Spinal cord (tissue), 10 donors: ENCODE measurements at places on chromosomes 5 and 9. TPM values are rescaled to one million over a fixed set of nuclear protein-coding genes. Genes with fewer than 3 reads are reported as not detected.
A peak's percentile ranks its signal among the peaks of the same experiment; 100 is the strongest.

SLC46A2 gene
- total RNA-seq: 0.30 TPM

GRIN1 gene
- 16.2 TPM for total RNA-seq

TAF7 gene
- 111 TPM for total RNA-seq

FYB1 gene
- 18.6 TPM for total RNA-seq

DNA sequence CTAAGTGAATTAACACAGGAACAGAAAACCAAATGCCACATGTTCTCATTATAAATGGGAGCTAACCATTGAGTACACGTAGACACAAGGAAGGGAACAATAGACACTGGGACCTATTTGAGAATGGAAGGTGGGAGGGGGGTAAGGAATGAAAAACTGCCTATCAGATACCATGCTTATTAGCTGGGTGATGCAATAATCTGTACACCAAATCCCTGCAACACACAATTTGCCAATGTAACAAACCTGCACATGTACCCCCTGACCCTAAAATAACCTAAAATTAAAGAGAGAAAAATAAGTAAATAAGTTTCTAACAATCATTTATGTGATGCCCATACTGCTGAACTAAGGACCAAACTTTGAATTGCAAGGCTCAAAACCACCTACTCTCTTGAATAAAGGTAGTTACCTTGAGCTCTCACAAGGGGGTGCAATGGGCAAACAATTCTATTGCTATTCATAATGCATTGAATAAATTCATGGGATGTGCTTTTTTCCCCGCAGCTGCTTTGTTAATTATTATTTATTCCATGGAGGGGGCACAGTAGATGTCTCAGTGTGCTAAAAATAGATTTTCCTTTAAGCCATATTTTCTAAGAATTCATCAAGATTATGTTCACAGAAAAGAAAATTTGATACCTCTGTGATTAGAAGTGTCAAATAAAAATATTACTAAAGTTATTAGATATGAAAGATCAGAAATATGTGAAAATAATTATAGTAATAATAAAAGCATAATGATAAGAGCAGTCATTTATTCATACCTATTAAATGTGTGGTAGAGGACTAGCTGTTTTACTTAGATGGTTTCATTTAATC, 76.2 kb upstream of the PTPN3 start:
- DNase-seq: peak; percentile 62

DNA sequence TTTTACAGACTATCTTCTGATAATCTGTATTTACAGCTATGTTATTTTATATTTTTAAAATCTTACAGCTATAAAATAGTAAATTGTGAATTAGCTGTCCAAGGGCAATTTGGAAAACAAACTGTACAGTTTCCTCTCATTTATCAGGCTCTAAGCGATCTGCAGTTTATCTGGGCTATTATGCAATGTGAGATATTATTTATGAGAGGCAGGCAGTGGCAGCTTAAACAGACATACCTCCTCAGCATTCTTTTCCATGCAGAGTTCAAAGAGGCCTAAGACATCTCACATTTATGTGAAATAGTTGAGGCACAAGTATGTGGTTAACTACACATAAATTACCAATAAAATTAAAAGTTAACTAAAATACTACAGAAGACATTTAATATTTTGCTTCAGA, 10.2 kb downstream of the NIPSNAP3B start:
- DNase-seq: no peak

DNA sequence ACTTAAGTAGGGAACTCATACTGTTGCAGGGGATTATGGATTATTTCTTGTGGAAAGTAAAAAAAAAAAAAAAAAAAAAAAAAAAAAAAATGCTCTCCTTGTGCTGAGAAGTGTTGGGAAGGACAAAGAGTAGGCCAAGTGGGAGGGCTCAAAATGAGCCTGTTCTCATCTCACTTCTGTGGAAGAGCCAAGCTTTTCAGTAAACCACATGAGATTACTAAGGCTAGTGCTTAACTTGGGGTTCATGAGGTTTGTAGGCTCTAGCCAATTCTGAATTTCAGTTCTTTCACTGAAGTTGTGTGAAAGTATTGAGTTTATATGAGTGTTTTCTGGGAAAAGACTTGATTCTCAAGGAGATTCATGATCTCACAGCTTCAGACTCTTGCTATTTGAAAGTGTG, 23.0 kb upstream of the CEP78 start:
- DNase-seq: no peak

- no peak for DNase-seq
Measured at GRCh38 chr5:95843733-95844223, 21.3 kb upstream of the GLRX start.

DNA sequence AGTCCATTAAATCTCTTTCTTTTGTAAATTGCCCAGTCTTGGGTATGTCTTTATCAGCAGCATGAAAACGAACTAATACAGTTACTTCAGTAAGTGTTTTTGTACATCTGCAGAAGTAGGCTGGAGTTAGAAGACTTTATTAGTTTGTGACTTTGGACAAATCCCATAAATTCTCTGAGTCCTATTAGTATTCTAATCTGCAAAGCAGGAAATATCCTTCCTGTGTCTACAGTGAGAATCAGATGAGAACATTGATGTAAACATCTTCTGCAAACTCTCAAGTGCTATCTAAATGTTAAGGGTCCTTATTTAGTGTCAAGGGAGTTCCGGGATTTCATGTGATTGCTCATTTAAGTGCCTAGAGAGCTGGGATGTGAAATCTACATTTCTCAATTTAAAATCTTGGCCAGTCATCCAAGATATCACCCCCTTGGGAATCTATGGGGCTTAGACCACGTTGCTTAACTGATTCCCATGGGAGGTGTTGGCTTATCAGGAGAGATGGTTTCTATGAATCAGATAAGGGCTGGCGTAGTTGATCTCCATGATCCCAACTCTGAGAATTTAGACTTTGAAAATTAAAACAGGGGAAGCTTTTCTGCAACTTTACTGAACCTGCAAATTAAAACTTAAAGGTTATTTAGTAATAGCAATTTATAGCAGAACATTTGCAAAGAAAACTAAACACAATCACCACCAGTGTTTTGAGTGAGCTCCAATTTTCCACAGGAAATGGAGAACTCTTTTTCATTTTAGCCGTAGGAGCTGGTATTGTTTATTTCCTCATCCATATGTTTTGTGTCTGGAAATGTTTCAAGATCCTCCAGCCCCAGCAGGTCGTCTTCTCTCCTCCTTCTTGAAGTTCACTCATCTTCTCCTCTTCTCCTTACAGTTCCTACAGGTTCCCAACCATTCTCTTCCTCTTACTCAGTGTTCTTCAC, 241.6 kb upstream of the CD180 start:
- DNase-seq: peak; percentile 4

DNA sequence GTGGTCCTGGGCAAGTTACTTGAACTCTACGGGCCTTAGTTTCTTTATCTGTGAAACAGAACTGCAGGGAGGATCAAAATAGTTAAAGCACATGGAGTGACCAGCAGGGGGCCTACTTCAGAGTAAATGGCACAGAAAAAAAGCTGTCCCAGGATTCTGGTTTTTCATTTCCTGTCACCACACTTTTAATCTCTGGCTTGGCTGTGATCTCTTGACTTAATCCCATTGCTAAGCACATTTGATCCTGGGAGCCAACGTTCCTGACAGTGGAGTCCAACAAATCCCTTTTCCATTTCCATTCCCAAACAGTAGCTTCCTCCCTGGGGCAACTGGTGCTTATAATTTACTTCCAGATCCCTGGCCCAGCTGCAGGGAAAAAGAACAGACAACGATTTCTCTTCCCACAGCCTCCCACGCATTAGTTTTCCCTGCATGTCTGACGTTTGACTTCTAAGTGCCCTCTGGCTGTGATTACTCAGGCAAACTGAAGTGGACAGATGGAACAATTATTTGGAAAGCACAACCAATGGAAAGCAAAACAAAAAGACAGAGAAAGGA, 136.5 kb upstream of the STK32A start:
- DNase-seq: peak; percentile 70

DNA sequence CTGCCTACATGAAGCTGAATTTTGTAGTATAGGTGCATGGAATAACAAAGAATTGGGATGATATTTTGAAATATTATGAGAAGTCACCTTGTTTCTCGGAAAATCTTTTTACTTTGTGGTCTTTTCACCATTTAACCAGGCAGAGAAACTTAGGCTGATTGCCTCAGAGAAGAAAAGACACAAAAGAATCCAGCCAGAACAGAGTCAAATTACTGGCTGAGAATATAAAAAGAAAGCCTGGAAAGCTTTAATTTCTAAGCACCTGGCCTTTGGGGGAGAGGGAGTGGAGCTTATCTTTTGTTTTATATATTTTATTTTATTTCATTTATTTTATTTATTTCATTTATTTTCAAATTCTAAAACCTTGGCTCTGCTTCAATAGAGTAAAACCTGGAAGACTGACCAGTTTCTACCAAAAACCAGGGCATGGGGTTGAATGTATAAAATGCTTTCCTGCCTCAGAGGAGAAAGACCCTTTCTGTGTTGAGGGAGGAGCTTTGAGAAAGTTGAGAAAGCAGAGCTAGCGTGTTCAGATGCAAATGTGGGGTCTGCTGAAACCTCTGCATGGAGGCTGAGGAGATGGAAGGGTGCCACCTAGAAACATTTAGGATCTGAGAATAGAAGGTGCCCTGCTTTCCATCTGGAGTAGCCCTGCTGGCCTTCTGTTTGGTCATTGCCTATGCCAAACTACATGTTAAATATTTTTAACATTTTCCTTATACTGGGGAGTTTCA, 81.6 kb downstream of the NREP start:
- DNase-seq: peak; percentile 38

DNA sequence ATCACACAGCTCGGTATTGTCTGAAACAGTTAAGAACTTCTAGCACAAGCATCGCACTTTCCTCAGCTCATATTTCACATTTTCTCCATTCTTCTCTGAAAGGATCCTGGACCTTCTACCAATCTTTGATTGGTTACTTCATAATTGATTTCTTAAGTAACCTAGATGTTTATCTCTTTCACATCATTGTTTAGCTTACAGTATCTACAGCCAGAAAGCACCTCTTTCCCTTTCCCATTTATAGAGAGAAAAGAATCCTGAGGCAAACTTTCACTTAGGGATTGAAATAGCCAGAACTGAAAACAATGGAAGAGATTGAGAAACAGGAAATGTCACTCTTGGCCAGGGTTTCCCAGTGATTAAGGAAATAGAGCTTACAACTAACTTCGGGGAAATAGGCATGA, 2.5 kb downstream of the IL33 start:
- no peak for DNase-seq

GRCh38 chr9:105286098-105286497, 41.6 kb downstream of the SLC44A1 start:
- no peak for DNase-seq

- DNase-seq: no peak
Measured at GRCh38 chr5:136058039-136058971, 29.5 kb downstream of the TGFBI start.

DNA sequence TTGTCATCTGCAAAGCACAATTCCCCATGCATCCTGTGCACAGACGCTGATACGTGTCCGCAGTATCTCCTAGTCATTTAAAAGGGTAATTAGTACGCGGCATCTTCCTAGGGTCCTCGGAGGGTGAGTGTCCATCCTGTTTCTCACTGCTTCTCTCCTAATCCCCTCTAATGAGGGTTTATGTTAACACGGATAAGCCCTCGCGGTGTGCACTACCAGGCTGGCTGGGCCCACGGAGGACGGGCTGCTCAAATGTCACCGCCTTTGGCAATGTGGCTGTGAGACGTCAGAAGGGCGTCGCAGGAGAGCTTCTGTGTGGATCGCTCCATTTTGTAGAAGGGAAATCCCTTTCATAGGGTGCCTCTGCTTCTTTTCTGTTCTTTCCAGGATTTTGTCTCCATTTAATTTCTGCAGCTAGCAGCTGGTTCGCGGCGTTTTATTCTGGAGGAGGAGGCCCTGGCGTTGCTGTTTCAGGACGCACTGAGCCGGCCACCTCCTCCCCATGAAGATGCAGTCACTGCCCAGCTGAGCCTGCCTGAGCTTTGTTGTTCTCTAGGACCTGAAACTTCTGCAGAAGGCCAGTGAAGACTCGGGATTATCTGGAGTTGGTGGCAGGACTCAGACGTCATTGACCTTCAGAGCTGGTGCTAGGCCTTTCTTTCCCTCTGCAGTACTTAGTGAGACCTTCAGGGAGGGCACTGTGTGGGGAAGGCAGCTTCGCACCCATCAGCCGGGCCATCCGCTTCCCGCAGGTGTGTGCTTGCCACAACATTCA, 326.1 kb upstream of the IRX1 start:
- no peak for DNase-seq

DNA sequence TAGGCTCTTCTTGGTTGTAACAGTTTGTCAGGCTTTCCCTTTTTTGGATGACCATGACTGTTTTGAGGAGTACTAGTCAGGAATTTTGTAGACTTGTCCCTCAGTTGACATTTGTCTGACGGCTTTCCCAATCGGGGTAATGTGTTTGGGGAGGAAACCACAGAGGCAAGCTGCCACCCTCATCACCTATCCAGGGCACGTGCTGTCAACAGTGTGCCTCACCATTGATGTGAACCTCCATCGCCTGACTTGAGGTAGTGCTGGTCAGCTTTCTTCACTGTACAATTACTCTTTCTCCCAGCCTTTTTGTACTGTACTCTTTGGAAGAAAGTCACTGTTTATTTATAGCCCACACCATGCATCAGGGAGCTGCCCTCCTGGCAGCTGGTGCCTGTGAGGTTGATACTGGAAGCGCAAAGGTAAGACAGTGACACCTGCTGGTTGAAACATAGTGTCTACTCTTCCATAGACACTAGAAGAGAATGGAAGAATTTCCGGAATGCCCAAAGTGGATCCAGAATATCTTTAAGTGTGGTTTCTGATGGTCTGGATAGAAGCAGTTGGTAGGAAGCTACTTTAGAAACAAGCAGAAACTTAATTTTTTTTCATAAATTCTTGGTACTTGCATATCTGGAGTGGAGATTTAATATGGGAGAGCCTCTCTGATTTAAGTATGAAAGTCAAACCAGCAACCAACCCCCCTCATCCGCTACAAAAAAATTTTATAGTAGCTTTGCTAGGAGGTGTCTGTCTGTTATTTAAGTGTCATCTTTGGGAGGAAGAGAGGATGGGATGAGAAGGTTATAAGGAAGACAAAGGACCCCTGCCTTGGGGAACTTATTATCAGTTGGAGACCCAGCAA, 69.3 kb downstream of the SNX30 start:
- DNase-seq: peak; percentile 27

GRCh38 chr9:136052991-136053756, 41.9 kb downstream of the NACC2 start:
- peak; percentile 38 for DNase-seq

DNA sequence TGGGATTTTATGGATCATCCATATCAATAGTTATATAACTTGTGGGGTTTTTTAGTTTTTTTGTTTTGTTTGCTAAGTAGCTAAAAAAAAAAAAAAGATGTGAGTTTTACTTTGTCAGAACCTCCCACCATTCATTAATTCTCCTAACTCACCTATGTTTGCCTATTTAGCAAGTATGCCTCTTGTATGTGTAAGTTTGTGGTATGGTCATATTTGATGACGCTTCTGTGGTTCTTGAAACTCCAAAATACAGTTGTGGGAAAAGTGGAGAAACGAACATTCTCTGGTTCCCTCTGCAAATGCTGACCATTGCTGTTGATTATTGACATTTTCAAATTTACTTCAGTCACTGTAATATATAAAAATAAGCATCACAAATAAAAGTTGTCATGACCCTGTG, 75.7 kb downstream of the PBX3 start:
- no peak for DNase-seq

GRCh38 chr9:75175395-75175794, 87.1 kb downstream of the OSTF1 start:
- no peak for DNase-seq
